CD14-positive monocyte (primary cell): ENCODE measurements at places on chromosomes 2 and 18.

GRCh38 chr2:42421157-42421485 lies 60.1 kb upstream of the COX7A2L start:
- no peak for DNase-seq

DNA sequence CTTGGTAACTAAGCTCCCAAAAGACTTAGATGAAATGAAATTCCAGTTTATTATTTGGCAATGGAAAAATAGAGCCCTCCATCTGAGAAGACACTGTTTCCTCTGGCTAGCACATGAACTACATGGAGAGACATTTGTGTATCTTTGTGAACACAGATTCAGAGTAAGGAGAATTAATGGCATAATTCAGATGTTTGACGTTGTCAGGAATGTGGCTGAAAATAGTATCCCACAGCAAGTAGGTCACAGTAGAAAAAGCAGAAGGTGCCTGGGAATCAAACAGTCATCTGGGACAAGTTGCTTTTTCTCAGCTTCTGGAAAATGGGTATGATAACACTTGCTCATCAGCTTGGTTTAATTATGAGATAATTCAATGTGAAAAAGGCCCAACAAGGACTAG lies 288.6 kb downstream of the PTPRM start:
- no peak for DNase-seq

- peak; percentile 64 for DNase-seq
Observed at GRCh38 chr2:55052129-55053061, 2.1 kb upstream of the RTN4 start.

GRCh38 chr2:172433144-172433543 lies 5.8 kb downstream of the ITGA6 start:
- DNase-seq, result no peak

DNA sequence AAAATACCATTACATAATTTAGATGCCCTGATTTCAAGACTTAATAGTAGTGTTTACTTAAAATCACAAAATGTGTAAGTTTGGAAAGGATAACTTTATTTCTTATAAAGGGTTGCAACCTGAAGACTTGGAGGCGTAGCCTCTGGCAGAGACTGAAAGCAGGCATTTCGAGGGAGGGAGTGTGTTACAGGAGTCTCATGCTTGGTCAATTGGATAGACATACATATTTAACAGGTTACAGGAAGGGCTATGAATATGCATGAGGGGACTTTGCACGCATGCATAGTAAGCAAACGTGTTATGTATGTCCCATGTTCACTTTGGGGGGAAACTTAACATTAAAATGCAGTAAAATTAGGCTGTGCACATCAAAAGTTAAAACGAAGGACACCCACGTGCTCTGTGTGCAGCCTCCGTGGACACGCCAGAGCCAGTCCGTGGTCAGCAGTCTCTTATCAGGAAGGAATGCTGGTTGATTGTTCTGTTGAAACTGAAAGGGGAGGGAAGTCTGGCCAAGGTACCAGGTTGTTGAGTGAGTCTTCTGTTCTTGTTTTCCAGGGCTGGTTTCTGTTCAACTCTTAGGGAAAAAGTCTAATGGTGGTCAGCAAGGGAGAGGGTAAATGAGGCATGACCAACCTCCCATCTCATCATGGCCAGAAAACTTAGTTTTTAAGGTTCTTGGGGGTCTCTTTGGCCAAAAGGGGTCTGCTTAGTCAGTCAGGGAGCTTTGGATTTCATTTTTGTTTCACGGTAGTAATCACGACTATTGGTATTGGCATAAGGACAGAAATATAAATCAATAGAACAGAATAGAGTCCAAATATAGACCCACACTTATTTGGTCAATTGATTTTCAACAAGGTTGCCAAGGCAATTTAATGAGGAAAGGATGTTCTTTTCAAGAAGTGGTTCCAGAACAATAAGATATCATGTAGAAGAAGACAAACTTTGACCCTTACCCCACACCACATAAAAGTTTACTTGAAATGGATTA lies 121.9 kb downstream of the MCFD2 start:
- no peak for DNase-seq

GRCh38 chr2:163592954-163593622 lies 142.7 kb downstream of the FIGN start:
- DNase-seq, result no peak
